Hematopoietic multipotent progenitor cell treated with erythropoietin and hydrocortisone succinate and interleukin-3 and kit ligand, for 17 days (in vitro differentiated cells): ENCODE measurements at places on chromosomes 7 and 10.

DNA sequence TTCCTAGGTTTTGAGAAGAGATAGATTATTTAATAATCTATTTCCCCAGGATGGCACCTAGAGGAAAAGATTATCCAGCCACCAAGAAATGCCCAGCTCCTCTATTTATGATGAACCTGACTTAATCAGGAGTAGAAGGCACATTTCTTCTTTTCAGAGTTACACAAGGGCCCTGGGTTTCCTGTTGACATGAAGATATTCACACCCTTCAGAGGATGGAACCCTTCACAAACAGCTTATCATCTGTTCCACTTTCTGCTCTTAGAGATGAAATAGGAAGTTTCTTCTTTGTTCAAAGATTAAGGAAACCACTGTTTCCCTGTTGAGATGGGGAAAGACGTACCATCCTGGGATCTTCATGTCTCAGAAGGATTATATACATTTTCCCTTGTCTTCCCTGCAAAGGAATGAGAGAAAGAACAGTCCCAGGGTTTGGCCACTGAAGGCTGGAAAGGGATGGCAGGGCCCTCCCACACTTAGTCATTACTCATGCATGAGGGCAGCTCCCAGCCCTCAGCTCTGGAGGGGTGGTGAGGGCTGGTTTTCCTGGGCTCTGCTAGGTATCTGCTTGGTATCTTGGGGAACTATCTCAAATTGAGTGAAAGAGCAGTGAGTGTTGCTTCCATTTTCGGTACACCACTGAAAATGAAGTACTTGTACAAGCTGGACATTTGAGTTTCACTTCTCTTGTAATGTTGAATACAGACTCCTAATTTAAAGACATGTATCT is 64.0 kb downstream of the MTPAP start:
- no peak for DNase-seq

DNA sequence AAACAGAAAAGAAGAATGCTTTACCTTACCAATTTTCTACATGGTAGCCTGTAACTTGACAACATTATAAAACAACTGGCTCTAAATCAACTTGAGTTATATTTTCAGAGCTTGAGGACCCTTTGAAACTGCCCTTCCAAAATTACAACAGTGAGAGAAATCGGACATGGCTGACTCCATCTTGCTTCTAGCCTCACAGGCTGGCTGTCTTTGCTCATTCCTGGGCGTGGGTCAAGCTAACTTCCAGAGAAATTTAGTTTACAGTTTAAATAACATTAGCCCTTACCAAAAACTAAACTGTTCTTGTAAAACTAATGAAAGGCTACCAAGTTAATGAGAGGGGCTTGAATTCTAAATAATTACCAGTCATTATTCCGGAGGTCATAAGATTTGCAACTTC is 183.4 kb downstream of the AKR1D1 start:
- no peak for DNase-seq

DNA sequence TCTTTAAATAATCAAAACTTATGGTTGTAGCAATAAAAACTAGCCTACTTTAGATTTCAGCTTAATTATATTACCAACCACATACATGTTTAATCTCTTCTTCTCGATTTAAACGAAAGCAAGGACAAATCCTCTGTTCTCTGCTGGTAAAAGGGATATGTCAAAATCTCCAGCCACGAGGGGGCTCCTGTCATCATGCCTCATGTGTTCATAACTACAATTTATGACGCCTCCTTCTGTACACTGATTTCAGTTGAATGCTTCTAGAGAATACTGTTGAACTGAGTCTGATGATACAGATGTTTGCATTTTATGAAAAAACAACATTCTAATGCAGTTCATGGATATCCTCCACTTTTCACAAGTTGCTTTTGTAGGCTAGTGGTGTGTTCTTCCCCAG is 220.0 kb upstream of the DPP6 start:
- DNase-seq, result no peak

DNA sequence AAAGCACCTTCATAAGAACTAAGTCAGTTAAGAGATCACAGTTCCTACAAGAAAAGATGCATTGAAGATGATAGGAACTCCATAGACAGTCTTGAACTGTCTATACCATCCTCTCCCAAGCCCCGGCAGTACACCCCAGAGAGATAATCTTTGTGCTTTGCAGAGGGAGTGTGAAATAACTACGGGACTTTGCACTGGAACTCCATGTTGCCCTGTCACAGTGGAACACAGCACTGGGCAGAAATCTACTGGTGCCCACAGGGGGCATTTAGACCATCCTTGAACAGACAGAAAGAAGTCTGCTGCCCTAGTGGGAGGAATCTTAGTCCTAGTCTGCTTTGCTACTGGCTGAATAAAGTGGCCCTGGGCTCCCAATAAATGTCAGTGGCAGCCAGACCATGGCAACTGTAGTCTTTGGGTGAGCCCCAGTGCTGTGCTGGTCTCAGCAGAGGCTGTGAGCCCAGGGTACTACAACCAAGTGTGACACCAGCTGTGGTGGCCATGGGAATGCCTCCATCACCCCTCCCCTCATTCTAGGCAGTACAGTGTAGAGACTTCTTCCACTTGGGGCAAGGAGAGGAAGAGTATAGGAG is 107.7 kb upstream of the TMEM168 start:
- DNase-seq, result no peak

DNA sequence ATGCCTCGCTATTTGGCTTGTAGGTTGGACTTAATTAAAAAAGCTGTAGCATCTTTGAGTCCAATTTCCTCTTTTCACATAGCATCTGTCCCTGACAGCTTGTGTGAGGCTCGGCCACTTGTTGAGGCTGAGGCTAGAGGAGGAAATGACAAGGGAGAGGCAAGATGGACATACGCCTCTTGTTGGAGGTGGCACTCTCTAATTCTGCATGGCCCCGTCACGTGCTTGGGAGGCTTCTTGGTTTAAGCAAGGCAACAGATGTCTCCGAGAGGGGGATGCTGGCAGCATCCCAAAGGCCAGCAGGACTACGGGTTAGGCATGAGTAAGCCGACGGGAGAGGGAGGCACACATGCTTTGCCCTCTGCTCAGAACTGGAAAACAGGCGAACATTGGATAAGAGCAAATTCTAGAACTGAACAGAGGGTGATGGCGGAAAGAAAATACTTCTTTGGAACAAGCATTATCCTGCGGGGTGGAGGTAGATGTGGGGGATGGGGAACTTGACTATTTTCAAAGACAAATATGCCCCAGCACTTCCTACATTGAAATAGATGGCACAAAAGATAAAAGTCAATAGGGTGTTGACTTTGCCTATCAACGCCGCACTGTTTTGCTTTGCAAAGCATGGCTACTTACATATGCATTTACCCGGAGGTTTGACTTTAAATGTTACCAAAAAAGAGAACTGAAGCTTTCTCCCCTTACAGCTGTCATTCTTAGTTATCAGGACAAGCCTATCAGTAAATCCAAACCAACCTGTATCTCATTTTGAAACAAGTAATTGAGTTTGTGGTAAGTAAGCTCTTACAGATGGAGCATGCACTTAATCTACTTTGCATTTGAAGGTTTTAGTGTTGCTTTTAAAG is 94.8 kb downstream of the CHN2 start:
- DNase-seq, result no peak

- DNase-seq, result no peak
Measured at GRCh38 chr7:55020466-55020871, 1.7 kb downstream of the EGFR start.

GRCh38 chr7:4809091-4809591 is 33.7 kb downstream of the AP5Z1 start:
- no peak for DNase-seq

DNA sequence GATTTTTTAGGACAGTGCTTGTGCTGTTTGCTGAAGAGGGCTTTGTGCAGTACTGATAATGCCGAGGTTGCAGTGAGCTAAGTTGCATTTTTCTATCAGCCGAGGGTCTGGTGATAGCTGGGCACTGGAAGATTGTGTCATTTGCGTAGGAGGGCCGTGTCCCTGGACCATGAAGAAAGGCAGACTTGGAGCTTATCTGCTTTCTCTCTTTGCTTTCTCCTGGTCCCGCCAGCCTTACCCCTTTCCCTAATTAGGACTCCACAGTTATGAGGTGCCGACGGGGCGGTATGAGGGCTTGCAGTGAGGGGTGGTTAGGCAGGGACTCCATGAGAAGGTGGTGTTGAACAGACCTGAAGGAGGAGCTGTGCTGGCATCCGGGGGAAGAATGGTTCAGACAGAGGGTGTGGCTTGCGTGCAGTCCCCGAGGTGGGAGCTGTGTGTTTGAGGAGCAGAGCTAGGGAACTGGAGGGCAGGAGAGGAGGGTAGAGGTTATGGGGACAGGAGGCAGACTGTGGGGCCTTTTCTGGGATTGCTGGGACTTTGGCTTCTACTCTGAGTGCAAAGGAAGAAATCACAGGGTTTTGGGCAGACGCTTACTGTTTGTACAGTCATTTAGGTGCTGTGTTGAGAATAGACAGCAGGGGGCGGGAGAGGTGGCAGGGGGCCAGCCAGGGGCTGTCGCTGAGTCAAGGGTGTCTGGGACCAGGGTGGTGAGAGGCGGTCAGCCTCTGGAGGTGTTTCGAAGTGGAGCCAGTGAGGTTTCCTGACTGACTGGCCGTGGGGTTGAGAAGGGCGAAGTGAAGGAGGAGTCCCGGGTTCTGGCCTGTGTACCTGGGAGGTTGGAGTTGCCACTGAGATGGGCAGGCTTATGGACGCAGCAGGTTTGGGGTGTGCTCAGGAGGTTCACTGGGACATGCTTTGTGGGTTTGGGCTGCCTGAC is 43.4 kb downstream of the PRF1 start:
- DNase-seq, result no peak

DNA sequence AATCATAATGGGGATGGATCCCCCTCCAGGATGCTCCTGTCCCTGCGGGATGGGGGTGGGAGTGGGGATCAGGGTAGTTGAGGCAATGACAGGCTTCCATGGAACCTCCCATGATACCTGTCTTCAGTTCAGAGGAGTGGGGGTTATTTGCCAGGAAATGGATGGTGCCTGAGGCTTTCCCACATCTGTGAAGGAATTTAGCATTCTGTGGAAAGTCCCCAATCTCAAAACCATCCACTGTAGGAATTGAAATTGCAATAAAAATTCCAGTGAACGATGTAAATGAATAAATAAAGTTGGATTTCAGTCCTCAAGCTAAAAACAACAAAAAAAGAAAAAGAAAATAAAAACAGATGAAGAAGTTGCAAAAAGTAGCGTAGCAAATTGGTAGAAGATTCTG is 81.9 kb downstream of the CHRM2 start:
- DNase-seq, result no peak
